ENCODE measurements at places on chromosomes 13 and 19.
A peak's percentile ranks its signal among the peaks of the same experiment; 100 is the strongest.

- DNase-seq: no peak
These were observed 77.3 kb upstream of the MCF2L start for GRCh38 chr13:112891477-112892401.

DNA sequence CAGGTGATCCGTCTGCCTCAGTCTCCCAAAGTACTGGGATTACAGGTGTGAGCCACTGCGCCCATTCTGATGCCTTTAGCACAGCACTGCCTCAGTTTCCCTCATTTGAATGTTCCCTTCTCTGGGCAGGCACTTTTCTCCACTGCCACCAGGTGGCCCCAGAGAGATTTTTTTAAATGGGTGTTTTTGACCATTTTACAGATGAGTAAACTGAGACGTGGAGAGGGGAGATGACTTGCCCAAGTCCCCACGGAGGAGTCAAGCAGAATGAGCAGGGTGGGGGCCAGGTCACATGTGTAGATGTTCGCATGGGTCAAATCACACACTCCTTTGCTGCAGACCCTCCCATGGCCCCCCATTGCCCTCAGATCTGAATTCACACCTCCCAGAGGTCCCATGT, 3.2 kb upstream of the PDE4C start:
- DNase-seq: no peak

GRCh38 chr19:35153701-35154524, 622 bp upstream of the FXYD5 start:
- no peak for DNase-seq

DNA sequence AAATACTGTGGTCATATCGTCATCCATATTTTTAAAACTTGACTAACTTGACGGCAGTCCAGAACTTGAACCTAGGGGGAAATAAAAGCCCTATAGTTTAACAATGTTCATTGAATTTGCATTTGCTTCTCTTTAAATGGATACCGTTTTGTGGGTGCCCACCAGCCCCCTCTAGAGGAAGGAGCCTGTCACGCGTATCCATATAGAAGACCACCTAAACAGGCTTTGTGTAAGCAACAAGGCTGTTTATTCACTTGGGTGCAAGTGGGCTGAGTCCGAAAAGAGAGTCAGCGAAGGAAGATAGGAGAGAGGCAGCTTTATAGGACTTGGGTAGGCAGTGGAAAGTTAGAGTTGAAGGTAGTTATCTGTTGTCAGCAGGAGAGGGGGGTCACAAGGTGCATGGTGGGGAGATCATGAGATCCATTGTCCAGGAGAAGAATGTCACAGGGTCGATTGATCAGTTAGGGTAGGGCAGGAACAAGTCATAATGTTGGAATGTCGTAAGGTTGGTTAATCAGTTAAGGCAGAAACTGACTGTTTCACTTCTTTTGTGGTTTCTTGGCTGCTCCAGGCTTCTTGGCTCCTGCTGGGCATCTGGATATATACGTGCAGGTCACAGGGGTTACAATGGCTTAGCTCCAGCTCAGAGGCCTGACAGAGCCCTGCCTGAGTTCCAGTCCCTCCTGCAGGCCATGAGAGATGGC, 42.5 kb upstream of the ANKRD10 start:
- DNase-seq: no peak

DNA sequence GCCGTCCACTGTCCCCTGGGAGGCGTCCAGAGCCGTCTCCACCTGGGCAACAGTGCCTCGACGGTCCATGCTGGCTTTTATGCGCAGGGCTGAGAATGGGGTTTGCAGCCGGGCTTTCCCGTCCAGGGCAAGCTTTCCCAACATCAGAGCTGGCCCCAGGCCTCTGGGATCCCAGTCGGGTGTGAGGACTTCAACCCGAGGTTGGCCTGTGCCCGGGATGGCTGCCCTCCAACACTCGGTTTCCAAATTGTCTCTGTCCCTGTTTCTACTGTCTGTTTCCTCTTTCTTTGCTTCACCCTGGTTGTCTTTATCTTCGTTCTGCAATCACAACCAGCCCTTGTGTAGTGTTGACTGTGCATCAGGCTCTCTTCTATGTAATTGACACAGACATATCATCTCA, at the start of gene IFNL4:
Gene IFNL4 (minus strand): TSS at position 51 of the 400 bp plus-strand sequence.
- no peak for DNase-seq

DNA sequence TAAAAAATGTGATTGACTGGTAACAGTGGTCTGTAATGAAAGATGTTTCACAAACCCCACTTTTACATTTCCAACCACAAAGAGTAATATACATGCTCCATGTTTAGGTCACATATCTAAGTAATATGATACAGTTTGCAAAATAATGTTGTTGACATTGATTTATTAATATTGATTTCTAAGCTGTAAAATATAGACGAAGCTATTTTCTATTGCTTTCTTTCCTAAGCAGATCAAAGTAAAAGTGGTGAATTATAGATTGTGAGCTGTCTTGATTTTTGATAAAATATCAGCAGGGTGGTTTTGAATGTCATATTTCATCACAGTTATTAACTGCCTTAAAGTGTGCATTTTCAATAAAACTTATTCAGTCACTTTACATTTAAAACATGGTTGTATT, 2292.8 kb downstream of the PCDH9 start:
- no peak for DNase-seq

GRCh38 chr13:46995874-46996273, 99.0 kb upstream of the HTR2A start:
- no peak for DNase-seq

GRCh38 chr13:113742000-113742441, 17.0 kb upstream of the TMEM255B start:
- DNase-seq: peak; percentile 75

DNA sequence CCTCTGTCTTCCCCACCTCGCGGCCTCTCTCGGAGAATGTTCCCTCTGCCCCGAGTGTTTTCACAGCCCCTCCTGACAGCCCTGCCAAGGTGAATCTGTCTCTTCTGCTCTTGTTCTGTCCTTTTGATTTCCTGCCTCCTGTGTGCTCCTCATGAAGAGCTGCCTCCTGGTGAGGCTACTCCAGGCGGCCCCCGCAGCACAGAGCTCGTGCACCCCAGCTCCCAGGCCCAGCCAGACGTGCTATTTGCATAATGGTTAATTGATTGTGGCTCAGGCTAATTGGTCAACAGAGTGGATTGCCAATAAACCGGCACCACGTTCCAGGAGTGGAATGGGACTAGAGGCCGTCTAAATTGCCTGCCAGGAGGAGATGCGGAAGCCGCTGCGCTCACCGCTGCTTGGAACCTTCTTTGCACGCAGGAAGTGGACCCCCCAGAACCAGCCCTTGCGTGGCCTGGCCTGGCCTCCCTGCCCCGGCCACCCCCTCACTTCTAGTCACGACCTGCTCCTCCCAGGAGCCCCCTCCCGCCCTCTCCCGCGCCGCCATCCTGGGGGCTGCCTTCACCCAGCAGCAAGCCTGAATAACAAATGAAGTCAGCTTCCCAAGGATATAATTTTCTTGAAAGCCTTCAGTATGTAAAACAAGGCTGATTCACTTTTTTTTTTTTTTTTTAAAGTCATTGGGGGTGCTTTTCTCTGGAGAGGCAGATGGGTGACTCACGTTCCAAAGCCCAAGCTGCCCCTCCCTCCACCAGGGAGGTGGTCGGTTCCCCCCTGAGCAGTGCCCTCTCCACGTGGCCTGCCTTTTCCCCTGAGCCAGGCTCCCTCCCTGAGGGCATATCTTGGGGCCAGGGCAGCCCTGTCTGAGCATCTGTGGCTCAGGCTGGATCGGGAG, 144.0 kb downstream of the KDM4B start:
- no peak for DNase-seq

- no peak for DNase-seq
These were observed 60.0 kb upstream of the WDFY2 start for GRCh38 chr13:51524312-51524711.

DNA sequence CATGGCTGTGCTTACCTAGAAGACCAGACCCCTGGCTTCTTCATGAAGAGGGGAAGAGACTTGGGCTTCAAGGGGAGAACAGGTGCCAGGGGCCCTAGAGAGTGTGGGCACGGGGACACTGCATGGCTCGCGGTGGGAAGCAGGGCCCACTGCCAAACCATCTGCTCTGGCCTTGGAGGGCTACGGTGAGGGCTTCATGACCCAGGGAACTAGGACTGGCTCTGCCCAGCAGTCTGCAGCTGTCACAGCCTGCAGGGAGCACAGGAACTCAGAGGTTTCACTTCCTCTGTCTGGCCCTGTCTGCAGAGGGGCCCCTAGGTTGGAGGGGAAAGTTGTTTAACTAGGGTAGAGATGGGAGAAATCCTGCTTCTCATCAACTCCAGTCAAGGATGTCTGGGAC, 4.3 kb downstream of the ERCC1 start:
- DNase-seq: no peak

GRCh38 chr19:3698386-3698950, 1.8 kb downstream of the PIP5K1C start:
- no peak for DNase-seq

GRCh38 chr19:6464070-6464873, at the start of gene CRB3:
Gene CRB3 (plus strand): TSS chr19:6464271. CDS start chr19:6464702, 431 bp downstream.
- no peak for DNase-seq

DNA sequence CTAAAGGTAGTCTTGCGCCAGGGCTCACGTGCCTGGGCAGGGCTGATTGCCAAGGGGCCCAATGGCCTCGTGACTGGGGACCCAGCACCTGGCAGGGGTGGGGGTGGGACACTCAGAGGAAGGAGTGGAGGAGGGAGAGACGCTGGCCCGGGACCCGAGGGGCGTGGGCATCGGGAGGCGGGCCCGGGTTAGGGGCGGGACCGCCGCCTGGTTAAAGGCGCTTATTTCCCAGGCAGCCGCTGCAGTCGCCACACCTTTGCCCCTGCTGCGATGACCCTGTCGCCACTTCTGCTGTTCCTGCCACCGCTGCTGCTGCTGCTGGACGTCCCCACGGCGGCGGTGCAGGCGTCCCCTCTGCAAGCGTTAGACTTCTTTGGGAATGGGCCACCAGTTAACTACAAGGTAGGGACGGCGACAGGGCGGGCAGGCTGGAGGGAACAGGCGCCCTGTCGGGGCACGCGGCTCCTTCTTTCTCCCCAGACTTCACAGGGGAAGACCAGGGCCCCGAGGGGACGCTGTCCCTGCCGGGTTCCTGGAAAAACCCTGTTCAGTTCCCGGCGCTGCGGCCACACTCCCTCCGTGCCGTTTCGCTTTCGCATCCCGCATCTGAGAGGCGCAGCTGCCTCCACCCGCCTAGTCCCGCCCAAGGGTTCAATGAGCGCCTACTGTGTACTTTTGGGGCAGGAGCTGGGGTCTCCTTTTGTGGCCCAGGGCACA, at the start of gene IFI30:
Gene IFI30 (plus strand): TSS at position 242 of the 717 bp plus-strand sequence. CDS start 29 bp downstream, at position 271.
- DNase-seq: peak; percentile 26

- DNase-seq: no peak
These were observed 194.0 kb upstream of the NBEA start for GRCh38 chr13:34748073-34748472.

GRCh38 chr13:87080100-87080779, 590.9 kb upstream of the SLITRK5 start:
- DNase-seq: no peak

DNA sequence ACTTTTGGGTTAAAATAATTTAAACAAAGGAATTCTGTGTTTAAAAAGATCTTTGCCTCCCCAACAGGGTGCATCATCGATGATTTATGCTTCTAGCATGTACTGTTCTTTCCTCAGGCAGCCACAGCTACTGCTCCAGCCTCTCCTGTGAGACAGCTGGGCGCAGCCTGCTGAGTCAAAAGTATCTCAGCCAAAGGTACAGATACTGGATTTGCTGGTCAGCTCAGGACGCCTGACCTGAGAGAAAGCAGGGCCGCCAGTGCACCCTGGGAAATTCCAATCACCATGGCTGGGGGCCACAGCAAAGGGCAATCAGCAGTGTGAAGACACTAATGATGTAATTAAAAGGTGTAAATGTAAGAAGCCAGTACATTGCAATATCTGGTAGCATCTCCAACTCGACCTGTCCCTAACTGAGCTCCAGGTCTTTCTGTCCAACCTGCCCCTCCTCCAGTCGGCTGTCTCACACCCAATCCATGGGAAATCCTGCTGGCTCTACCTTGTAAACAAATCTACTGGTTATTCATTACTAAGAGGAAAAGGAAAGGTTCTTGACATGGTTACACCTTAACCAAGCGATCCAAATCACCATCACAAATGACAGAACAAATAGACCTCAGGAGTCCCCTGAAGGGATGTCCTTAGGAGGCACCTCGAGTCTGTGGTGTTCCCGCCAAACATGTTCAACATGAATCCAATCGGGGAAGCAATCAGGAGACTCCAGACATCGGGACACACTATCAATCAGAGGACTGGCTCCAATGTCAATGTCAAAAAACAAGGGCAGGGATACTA, 7.3 kb downstream of the OPA3 start:
- peak; percentile 97 for DNase-seq

- no peak for DNase-seq
These were observed 6.3 kb upstream of the ANKRD10 start for GRCh38 chr13:110921209-110921608.
